Heart right ventricle (tissue), 16 donors: ENCODE measurements at places on chromosomes 2 and 18.

DNA sequence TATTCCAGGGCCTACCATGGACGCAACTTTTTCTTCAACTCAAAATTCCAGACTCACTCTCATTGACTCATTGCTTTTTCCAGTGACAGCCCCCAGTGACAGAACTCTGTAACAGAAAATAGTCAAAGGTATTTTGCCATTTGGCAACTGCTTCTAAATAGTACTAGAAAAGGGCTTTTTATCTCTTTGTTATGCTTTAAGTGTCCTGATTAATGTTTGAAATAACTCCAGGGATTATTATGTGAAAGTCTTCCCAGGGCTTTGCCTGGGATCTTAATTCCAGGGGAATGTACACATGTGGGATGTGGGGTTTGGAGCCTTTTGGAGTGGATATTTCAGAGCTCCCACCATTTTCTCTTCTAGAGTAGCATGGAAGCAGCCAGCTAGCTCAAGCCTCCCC, 198.8 kb downstream of the KCNS3 start:
- no peak for DNase-seq

DNA sequence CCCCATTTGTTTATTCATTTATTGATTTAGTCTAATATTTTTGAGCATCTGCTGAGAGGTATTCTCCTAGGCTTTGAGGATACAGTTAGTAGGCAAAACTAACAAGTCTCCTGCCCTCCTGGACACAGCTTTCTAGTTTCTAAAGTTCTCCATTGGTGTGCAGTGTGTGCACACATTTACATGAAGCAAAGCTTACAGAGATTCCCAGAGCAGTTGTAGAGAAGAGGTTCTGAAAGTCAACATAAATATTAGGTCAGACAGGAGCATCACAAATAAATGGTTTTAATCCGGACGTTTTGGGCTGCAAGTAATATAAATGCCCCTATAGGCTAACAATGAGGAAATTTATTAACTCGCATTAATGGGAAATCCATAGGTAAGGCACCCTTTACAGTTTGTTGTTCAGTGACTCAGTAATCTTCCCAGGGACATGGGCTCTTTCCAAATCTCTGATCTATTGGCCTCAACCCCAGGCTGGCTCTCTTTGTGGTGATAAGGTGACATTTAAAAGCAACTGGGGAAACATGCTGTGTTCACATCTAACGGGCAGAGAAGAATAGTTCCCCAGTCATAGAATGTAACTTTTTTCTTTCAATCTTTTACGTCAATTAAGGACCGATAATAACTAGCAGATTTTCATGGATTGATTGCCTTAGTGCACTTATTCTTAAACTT, 407.2 kb downstream of the PTPRM start:
- no peak for DNase-seq

DNA sequence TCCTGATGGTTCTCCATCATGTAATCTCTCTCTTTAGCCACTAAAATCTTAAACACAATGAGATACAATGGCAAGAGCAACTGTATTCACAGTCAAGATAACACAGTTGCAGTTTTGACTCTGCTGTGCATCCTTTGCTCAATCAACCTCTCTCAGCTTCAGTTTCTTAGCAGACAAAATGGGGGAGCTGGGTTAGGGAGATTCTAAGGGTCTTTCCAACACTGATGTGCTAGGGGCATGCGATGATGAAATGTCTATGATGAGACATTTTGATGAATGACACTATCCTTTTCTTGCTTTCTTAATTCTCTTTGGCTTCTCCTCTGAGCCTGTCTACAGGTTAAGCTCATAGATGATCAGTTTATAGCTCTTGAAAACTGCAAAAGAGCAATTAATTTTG, 1.1 kb downstream of the SERPINB10 start:
- no peak for DNase-seq

GRCh38 chr2:3398857-3399256, 19.4 kb downstream of the TRAPPC12 start:
- DNase-seq: no peak

DNA sequence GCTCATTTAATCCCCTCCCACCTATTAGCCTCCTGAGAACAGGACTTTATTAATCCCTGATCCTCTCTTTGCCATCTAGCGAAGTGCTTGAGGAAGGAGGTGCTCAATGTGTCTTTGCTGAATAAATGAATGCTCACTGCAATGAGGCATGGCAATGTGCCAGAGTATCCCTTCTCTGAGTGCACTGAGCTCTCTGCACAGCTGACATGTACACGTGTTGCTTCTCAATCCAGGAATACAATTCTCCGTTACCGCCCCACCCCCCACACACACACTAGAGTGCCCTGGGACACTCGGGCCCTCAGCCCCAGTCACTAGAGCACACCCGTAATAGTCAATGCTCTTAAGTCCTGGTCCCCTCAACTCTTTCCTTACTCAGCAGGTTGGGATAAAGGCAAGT, 41.4 kb downstream of the FAM178B start:
- DNase-seq: no peak

DNA sequence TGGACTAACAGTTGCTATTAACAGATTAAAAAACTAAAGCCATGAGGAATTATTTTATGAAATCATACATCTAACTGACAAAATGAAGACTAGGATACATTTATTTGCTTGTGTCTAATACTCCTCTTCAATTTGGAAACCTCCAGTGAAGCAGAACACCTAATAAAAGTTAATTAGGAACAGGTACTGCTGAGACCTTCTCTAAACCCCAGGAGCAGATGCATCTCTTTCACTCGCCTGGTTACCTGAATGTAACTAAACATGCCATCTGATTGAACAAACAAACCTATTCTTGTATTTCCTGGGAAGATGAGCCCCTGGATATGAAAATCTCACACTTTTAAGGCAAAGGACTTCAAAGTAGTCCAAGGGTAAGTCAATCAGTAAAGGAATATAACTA, 898.2 kb downstream of the NRXN1 start:
- no peak for DNase-seq

DNA sequence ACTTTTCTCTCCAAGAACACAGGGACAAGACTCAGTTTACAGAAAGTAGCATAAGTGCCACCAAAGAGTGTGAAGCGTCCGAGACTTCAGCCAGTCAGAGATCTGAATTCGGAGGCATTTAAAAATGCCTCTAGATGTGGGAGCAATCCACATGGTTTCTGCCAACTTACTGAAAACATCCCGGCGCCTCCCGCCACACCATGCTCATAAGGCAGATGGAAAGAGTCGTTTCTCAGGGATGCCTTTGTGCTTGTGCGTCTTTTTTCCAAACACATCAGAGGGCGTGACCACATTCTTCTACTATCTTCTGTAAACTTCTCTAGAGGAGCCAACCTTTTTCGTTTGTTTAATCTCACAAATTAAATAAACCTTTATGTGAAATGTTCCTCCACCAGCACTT, 88.7 kb downstream of the NRP2 start:
- no peak for DNase-seq

DNA sequence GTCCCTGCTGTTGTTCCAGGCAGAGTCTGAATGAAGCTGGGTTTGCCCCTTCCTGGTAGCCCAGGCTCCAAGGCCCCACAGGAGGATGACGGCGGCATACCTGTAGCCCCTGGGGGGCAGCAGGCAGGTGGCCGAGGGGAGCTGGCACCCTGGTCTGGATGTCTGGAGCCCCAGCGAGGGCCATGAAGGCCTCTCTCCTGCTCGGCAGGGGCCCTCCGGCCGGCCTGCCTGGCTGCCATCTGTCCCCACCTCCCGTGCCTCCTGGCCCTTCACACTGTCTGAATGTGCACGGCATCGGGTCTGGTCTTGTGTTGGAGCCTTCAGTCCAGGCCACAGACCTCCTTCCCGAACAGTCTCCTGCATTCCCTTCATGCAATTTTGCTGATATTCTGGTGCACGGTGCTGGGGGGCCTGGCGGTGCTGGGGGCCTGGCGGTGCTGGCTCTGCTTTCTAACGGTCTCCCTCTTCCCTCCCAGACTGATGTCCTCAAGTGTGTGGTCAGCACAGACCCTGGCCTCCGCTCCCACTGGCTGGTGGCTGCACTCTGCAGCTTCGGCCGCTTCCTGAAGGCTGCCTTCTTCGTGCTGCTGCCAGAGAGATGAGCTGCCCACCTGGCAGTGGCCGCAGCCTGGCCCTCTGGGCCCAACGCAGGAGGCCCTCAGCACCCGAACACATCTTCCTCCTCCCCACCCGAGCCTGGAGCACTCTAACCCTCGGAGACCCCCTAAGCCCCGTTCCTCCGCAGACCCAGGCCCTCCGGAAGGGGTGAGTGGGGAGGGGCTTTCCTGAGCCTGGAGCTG, 13.5 kb downstream of the BOK start:
- DNase-seq: no peak

DNA sequence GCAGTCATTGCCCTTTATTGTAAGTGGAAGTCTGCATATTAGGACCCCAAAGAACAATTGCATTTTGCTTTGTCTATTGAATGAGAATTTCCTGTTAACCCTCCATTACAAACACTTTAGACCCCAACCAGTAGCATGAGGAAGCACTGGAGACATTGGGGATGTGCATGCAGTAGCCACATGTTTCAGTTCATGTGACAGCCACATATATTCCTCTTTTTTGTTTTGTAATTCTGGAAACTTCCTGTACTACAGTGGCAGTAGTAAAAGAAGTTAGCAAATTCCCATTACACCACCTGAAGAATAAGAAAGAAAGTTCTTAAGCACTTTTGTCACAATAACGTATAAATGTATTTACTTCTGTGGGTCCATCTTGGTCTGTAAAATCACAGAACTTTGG, 281.1 kb upstream of the SLC14A2 start:
- DNase-seq: no peak

- no peak for DNase-seq
Measured at GRCh38 chr18:77658299-77658662, 408.6 kb downstream of the GALR1 start.

DNA sequence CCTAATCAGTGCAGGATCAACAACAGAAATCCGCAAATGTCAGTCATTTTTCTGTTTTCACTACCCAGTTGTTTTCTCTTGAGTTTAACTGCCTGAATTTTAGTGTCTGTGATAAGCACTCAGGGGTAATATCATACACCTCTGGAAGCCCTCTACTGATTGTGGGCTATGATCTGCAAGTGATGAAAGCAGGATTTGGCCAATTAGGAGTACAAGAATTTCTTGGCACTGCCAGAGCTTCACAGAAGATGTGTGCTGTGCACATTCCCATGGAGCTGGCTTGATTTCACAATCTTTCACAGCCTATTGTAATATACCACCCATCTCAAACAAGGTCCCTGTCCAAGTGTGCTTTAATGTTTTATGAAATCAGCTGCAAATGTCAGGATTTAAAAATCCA, 27.3 kb upstream of the TDRD15 start:
- no peak for DNase-seq

GRCh38 chr2:222445227-222445626, 20.9 kb downstream of the SGPP2 start:
- no peak for DNase-seq

GRCh38 chr2:207311316-207312005, 145.7 kb upstream of the KLF7 start:
- peak; percentile 14 for DNase-seq
